Cortex of kidney (tissue), 1 donor: ENCODE measurements at places on chromosomes 6 and 20.

- no peak for DNase-seq
These were observed 294.3 kb upstream of the BMP2 start for GRCh38 chr20:6473197-6473596.

DNA sequence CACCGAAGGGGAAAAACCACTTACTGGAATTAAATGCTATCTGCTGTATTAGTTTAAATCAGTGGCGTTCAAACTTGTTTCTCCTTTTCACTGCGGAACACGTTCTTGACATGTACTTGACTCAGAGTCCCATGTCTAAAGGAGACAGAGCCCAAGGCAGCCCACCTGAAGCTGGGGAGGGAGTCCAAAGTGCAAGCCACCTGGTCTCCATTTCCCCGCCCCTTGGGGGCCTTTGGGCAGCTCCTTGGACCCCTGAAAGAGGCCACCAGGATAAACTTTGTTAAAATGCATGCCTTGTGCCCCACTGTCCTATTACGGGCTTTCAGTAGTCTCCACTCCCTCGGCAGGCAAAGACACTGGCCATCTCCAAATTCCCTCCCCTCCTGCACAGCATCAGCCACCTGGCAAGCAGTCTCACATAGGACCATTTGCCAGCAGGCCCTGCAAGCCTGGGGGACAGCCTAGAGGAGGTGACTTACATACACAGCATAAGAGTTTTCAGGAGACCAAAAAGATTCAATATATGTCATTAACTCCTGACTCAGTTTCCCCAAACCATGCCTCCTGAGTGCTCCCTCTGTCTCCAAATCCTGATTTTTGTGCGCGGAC, 6.7 kb downstream of the PCK1 start:
- DNase-seq, result no peak

- no peak for DNase-seq
These were observed 18.6 kb upstream of the MYT1 start for GRCh38 chr20:64145458-64146300.

GRCh38 chr20:58086763-58087561, 141.5 kb downstream of the ANKRD60 start:
- no peak for DNase-seq

DNA sequence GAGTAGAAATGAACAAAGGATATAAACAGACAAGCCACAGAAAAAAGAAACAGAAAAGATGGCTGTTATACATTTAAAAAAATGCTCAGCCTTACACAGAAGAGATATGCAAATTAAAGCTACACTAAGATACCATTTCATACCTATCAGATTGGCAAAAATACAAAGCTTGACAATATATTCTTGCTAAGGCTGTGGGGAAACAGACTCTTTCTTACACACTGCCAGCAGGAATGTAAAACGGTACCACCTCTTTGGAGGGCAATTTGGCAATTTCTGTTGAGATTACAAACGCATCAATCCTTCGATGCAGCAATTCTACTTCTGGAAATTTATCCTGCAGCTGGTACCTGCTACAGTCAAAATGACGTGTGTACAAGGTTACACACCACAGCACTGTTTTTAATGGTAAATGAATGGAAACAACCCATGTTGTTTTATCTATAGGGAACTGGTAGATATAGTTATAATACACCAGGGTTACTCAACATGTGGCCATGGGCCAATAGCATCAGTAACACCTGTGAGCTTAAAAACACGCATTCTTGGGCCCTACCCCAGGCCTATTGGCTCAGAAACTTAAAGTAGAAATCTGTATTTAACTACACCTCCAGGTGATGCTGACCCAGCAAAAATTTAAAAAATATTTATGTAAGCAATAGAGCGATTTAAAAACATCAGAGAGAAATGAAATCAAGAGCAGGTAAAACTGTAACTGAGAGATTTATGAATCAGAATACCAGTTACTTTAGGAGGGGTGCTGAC, 53.3 kb downstream of the TRAM2 start:
- no peak for DNase-seq

- no peak for DNase-seq
These were observed 41.2 kb downstream of the TMEM200A start for GRCh38 chr6:130407032-130407431.
